ENCODE measurements at places on chromosomes 2 and 18.

- DNase-seq, result no peak
Observed at GRCh38 chr2:198056836-198057235, 252.4 kb downstream of the PLCL1 start.

DNA sequence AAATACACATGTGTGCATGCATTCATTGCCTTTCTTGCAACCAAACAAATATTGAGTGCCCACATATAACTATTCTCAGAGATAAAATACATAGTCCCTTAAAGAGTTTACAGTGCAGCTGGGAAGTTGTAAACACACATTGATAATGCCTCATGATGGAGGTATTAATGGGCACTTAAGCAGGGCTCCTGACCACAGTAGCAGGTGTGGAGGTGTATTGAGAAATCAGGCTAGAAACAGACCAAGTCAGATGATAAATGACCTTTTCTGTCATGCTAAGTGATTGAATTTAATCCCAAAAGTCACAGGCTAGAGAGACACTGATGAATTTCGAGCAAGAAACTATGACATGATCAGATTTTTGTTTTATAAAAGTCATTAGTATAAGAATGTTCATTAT, 157.7 kb downstream of the ZNF385B start:
- DNase-seq, result no peak

DNA sequence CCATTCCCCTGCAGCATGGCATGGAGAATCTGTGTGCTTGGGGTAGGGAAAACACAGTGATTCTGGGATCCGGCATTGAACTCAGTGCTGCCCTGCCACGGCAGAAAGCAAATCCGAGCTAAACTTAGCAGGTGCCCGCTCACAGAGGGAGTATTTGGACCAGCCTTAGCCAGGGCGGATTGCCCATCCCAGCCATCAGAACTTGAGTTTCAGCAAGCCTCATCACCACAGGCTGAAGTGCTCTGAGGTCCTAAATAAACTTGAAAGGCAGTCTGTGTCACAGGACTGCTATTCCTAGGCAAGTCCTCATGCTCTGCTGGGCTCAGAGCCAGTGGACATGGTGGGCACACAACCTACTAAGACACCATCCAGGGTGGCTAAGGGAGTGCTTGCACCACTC, 86.2 kb upstream of the YPEL5 start:
- no peak for DNase-seq

GRCh38 chr2:227871375-227871791, at the start of gene DAW1:
TSS of gene DAW1 (plus strand) at chr2:227871631. CDS start at chr2:227871690, 59 bp downstream.
- DNase-seq, result no peak

DNA sequence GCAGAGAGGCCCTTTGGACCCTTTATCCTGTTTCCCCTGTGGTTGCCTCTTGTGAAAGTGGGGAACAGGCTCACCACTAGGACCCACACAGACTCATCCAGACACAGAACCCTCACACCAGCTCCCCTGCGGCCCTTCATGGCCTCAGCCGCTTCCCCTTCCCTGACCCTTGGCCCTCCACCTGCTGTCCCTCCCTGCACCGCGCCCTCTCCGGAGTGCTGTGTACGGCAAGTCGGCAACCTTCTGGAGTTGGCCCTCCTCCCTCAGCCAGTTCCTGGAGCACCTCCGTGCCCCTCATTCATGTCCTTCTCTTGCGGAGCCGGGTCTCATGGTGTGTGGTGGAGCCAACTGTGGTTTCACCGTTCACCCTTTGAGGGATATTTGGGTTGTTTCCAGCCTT, 44.0 kb downstream of the CTDP1 start:
- no peak for DNase-seq

GRCh38 chr2:195407783-195408182, 249.2 kb upstream of the SLC39A10 start:
- no peak for DNase-seq

- DNase-seq, result no peak
Observed at GRCh38 chr2:160362541-160362940, 131.1 kb downstream of the RBMS1 start.

DNA sequence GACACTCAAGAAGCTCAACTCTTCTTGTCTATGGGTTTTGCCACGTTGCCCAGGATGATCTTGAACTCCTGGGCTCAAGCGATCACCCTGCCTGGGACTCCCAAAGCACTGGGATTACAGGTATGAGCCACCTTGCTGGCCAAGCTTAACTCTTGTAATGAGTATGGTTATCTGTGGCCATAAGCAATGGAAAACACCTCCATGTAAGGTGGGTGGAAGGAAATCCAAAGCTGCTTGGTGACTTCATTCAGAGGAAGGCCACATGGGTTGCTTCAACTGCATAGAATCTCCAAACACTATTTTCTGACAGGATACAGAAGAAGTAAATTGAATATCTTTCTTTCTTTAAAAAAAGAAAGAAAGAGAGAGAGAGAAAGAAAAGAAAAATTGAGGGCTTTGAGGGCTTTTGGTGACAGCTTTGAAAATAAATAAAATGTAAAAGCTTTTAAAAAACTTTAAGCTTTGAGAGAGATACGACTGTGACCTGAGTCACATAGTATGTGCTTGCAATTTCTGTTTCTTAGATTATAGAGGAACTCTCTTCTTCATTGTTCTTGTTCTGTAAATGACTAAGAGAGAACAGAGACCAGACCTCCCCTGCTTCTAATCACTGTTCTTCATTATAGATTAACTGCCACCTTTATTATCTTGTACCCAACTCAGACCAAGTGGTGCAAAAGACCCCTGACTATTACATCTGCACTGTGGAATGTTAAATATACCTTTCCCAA, 123.1 kb upstream of the NDUFV2 start:
- DNase-seq, result no peak

DNA sequence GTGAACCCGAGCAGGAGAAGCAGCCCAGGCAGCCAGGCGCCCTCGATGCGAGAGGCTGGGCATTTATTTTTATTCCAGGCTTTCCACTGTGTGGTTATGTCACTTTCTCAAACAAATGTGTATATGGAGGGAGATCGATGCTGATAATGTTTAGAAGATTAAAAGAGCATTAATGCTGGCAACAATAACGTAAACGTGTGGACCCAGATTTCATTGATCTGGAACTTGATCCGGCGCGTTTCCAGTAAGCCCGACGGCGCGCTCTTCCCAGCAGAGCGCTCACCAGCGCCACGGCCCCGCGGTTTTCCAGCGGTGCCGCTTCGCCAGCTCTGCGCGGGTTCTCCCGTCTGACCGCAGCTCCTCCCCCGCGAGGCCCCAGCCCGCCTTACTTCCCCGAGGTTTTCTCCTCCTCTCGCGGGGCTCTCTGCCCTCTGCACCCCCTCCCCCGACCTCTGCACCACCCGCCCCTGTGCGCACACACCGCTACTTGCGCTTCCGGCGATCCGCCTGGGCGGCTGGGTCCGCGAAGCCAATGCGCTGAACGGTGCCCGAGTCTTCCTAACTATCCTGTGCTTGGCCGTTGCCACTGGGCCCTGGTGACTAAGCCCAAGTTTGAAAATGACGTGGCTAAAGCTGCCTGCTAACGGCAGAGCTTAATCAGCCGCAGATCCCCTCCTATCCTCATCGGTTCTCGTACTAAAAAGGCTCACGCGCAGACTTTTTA, 6.1 kb downstream of the ONECUT2 start:
- DNase-seq, result no peak

DNA sequence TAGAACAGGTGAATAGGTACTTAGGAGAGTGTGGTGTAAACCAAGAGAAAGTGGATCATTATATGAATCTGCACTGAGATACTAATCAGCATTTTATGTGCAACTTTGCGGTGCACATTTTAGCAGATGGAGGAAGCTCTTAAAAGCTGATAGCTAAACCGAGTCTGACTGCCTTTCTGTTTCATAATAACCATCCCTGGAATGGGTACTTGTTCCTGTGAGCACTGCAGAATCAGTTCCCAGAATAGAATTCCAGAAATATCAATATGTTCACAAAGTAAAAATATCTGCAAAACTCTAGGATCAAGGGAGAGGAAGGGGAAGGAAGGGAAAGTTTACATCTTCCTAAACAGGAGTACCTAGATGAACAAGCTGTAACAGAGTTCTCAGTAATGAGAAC, 432.2 kb upstream of the HNRNPA3 start:
- DNase-seq, result no peak

GRCh38 chr2:3504741-3505140, 14.6 kb downstream of the ADI1 start:
- no peak for DNase-seq

DNA sequence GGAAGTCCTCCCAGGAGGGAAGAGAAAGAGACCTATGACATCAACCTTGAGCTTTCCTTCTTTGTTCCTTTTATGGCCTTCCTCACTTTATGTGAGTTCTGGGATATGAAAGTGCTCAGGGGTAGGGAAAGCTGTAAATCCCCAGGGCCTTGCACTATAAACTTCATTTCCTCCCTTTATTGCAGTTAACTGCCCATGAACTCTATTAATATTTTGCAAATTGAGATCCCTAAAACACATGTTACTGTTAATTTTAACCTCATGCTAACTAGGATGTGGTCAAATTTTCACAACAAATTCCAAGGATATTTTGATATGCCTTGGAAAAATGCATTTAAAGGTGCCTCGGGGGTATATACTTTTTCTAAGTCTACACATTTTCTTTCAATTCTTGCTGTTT, 359.9 kb downstream of the OSR1 start:
- DNase-seq, result no peak

DNA sequence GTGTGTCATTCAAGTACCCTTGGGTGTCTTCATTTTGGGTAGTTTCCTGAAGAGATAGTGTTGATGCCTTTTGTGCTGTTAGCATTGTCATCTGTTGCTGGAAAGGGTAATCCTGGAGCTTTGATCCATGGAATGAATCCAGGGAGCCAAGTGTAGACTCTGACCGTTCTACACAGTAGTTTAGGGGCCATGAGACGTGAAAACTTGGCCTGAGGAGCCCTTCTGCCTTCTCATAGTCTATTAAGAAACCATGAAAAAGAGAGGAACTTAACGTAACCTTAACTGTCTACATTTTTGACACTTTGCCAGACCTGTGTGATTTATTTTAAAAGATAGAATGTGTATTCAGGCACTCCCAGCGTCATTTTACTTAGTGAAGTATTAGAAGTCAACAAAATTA, 194.0 kb downstream of the BABAM2 start:
- DNase-seq, result no peak

DNA sequence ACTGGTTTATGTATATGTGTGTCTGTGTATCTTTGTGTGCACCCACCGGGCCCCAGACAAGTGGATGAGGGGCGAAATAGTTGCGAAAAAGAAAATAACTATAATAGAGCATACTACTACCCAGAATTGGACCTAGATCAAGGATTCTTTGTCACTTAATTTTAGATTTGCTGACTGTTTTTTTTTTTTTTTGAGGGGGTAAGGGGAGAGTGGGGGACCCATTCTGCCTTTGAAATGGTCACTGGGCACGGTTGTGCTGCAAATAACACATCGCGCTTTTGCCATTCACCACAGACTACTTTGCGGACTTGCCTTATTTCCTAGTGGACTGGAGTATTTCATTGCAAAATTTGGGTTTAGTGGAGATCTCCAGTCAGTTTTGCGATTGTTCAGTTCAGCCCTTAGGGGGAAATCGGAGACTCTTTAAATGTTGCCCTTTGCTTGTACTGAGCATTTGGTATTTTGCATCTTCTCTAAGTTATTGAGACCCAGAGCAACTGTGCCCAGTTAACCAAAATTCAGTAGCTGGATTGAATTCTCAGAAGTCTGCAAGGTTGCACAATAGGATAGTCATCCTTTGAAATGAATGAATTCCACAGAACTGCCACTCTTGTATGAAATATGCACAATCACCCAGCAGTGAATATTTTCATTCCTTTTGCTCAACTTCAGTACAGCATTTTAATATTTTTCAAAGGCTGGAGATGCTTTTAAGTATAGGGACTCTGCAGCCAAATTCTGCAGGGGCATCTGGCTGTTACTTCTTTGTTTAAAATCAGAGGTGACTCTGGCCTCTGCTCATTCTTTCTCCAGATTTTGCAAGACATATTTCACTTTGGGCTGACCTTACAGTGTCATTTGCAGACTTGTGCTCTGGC, 2.9 kb downstream of the TRIB2 start:
- no peak for DNase-seq

All from hippocampal formation (tissue), 2 donors.